ENCODE measurements at places on chromosomes 4 and X.
A peak's percentile ranks its signal among the peaks of the same experiment; 100 is the strongest.

DNA sequence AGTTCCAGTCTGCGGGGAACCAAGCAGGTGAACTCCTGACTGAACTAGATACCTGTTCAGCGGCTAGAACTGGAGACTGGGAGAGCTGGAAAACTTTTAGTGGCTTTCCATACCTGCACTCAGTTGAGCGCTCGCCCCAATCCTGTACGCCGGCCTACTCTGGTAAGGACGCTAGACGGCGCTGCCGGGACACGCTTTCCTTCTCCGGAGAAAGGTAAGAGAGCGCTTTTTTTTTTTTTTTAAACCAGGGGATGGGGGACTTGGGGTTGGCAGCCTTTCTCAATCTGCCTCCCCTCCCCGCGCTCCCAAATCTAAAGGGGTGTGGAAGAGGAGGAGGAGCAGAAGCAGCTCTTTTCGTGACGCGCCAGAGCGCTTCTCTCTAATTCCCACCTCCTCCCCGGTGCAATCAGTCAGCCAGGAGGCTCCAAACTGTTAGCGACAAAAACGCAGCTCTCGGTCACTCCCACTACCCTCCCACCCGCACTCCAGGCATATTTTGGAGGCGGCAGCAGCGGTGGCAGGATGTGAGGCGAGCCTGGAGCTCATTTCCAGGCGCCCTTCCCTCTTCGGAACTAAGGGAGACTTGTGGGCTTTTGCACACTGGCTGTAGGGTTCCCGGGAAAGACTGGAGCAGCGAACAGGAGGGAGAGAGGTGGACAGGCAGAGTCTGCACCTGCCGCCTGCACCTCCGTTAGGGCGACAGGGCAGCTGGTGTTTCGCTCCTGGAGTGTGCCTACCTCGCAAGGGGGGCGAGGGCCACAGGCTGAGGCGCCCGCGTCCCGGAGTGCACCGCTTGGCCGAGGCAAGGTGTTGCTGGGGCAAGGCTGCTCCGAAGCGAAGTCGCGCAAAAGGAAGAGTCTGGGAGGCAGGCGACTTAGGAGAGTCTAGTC is at the start of gene IL1RAPL2:
Gene IL1RAPL2, plus strand, starts transcription at position 409 of the 890 bp plus-strand sequence.
- DNase-seq = no peak

GRCh38 chr4:29708473-29708872 is 1011.7 kb upstream of the PCDH7 start:
- DNase-seq = no peak

- DNase-seq = no peak
These were observed 28.6 kb downstream of the PDGFC start for GRCh38 chr4:156942991-156943390.

DNA sequence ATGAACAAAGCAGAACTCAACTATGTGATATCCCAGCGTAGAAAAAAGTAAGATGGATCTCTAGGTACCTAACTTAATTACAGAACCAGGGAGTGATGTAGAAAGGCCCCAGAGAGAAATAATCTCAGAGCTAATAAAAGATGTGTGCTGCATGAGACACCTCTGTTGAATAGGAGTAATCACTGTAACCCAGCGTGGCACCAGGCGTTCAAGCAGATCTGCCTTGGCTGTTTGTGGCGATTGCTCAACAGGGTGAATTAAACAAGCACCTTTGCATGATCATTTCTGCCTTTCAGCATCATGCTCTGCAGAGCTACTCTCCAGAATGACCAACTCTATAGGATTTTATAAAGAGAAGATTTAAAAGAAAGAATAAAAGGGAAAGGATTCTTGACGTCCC is 81.7 kb upstream of the KCNIP4 start:
- DNase-seq = no peak

GRCh38 chr4:20444599-20445337 is 193.1 kb downstream of the SLIT2 start:
- DNase-seq = no peak

GRCh38 chr4:87838205-87838604 is 5.4 kb downstream of the MEPE start:
- DNase-seq = no peak

DNA sequence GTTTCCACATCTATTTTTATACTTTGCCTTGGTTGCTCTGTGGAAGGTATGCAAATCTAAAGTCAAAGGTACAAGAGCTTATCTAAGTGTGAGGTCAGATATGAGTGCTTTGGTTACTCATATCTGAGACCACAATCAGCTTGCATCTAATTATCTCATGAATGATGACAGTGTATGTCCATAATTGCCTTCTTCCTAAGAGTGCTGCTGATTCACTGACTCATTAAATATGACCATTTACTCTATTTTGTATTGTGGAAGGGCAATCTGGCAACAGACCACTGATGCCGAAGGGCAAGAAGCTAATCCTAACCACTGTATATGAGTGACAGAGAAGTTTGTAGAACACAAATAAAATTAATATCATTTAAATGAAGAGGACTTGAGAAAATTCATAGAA is 1190.2 kb upstream of the AGA start:
- DNase-seq = no peak

DNA sequence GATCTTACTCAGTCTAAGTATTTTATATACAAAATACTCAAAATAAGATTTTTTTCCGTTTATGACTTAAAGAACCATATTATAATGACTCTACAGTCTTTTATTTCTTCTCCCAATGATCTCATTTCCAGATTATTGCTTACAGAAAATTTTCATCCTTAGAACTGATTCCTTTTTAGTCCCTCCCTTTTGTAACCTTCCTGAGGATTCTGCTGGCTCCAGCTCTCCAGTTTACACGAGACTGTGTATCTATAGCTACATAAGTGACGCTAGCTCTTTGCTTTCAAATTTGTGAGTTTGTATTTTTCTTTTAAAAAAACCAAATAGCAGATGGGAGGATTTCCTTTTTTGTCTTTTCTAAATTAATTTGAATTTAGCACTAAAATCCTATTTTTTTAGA is 24.0 kb downstream of the FHDC1 start:
- DNase-seq = no peak

DNA sequence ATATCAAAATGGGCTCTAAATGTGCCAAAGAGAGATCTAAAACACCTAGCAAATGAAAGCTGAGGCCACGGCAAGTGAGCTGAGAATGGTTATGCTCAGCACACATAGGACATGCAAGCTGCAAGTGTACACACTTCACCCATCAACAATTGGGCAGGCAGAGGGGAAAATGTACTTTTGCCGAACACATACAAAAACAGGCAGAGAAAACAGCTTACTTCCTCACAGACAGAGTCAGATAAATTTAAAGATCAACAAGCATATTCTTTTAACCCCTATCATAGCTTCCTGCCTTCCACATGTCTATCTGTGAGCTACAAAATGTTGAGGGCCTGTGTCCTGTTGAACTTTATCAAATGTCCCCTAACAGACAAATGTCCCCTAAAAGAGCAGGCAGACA is 60.3 kb downstream of the SH3KBP1 start:
- no peak for DNase-seq

- no peak for DNase-seq
These were observed 613 bp upstream of the ARSJ start for GRCh38 chr4:113979905-113980615.

DNA sequence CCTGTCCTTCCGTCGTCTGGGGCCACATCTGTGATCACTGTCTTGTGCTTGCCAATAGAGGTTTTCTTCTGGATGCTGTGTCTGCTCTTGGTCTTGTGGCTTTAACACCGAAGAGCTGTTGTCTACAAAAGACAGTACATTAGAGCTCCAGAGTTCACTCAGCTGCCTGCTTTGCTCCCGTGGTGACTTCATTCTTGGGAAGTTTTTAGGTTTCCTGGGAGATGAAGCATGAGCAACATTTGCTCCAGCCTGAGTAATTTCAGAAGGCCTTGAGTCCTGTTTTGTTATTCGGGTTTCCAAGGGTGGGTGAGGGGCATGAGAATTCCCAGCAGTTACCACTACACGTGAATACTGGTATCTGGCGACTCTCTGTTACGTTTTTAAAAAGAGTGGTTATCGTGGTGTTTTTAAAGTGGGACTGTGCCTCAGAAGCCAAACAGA is 189.2 kb downstream of the SHROOM3 start:
- no peak for DNase-seq

DNA sequence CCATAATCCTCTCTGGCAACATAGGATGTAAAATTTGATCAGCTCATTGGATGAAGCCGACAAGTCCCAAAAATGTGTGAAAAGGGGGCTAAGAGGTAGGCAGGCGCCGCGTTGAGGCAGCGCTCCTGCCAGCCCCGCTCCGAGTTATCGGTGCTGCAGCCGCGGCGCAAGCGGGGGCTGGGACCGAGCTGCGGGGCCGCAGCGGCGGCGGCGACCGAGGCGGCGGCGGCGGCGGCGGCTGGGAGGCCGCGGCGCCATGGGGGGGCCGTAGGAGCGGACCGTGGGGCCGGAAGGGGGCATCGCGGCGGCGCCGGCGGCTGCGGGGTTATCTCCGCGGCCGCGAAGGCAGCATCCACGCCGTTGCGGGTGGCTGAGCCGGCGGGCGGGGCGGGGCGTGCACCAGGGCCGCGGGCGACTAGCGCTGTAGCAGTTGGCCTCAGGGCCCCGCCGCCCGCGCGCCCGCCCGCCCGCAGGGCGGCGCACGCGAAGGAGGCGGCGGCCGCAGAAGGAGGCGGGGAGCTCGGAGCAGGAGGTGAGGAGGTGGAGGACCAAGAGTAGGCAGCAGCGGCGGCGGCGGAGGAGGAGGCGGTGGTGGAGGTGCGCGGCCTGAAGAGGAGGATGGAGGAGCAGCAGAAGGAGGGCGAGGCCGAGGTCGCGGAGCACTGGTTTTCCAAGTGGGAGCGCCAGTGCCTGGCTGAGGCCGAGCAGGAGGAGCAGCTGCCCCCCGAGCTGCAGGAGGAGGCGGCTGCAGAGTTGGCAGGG is 126.0 kb upstream of the CXorf66 start:
- peak; percentile 6 for DNase-seq

GRCh38 chr4:82784681-82785610 is 13.7 kb downstream of the SCD5 start:
- DNase-seq = no peak

DNA sequence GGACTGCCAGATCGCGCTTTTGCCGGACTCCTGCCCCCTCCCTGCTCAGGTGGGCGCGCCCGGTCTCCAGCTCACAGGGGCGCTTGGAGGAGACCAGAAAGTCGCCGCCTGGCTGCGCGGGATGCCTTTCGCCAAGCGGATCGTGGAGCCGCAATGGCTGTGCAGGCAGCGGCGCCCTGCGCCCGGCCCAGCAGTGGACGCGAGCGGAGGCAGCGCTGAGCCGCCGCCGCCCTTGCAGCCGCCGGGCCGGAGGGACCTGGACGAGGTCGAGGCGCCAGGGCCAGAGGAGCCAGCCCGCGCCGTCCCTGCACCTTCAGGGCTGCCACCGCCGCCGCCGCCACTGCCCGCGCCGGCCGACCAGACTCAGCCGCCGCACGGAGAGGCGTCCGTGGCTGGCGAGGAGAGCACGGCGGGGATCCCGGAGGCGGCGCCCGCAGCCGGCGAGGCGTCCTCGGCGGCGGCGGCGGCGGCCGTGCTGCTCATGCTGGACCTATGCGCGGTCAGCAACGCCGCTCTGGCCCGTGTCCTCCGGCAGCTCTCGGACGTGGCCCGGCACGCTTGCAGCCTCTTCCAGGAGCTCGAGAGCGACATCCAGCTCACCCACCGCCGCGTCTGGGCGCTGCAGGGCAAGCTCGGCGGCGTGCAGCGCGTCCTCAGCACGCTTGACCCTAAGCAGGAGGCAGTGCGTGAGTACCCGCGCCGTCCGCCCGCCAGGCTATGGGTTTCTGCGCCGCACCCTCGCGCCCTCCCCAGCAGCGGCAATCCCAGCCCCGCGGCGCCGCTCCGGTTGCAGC is 834 bp downstream of the NHS start:
- no peak for DNase-seq

- DNase-seq = no peak
These were observed at the start of gene SHOX for GRCh38 chrX:630612-631496. TSS of gene SHOX (plus strand) at chrX:630791. CDS start at chrX:630898, 107 bp downstream.

DNA sequence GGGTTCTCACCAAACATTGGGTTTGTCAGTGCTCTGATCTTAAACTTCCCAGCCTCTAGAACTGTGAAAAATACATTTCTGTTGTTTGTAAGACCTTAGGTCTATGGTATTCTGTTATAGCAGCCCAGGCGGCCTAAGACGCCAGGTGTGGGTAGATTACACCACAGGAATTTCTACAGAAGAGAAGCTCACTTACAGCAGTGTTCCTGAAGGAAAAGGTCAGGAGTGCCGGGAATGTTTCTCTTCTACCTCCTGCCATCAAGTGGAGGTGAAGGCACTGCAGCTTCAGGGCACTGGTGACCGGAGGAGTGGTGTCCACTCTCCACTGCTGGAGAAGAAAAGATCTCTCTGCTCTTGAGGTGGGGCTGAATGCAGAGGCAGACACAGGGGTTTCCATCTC is 45.7 kb downstream of the FHDC1 start:
- DNase-seq = no peak

DNA sequence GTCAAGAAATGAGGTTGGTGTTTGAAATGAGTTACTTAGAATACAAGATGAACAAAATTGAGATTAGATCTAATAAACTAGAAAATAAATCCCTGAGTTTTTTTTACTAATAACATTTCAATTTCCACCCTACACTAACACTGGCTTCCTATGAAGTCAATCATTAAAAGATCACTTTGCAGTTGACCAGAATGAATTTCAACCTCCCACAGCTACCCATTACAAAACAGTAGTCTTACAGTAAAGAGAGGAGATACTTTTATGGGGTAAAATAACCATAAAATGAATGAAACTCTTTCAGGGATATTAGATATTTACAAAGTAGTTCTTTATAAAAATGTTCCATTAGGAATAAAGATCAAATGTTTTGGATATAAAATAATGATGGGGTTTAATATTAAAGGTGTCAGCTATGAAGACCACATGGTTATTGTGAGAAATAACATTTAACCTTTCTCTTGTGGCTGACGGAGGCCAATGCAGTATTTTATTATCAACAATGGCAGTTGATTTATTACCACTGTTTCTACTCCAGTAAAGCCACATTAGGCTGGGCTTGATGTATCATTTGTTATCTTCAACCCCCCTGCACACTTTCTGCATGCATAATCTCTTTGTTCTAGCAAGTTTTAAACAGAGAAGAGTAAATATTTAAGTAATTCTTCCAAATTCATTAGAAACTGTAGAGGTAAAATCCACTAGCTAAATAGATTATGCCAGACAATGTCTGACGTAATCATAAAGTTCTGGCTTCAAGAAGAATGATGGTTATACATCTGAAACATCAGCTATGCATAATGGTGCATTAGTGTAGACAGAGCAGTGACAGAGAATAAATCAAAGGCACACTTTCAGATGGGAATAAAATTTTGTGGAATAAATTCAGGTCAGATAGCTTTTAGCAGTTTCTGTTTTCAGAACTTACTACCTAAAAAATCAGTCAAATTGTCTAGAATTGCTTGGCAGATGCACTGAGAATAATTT is 516.6 kb downstream of the PCDH18 start:
- DNase-seq = no peak

- no peak for DNase-seq
These were observed 822.1 kb upstream of the GALNTL6 start for GRCh38 chr4:170990989-170991589.

DNA sequence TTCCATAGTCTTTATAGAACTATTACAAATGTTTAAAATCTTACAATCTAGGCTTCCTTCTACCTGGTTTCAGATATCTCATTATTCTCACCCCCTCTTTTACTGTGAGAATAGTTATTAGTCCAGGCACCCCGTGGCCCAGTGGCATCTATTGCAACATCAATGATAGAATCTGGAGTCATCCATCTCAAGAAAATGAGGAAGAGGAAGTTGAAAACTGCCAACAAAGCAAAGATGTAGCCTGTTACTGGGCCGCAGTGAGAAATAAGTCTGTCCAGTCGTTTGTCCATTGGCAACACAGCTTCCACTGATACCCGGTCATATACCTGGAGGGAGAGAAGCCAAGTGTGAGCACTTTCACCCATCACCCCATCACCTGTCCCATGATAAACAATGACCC is 6.0 kb upstream of the ASB11 start:
- no peak for DNase-seq

Data from CD4-positive, alpha-beta memory T cell (primary cell).